ENCODE measurements at places on chromosomes 7 and 10. TPM values are rescaled to one million over a fixed set of nuclear protein-coding genes. Genes with fewer than 3 reads are reported as not detected.

TMEM196 gene
- not detected for total RNA-seq

GIMAP7 gene
- not detected for total RNA-seq

OR6B1 gene
- not detected for total RNA-seq

TRIM74 gene
- 0.07 TPM for total RNA-seq

FUOM gene
- 33.7 TPM for total RNA-seq

ZYX gene
- 126 TPM for total RNA-seq

BRAT1 gene
- 26.6 TPM for total RNA-seq

DEPP1 gene
- total RNA-seq = 0.60 TPM

IRF5 gene
- total RNA-seq = 0.81 TPM

GPR22 gene
- total RNA-seq = not detected

ACSM6 gene
- not detected for total RNA-seq

WIPF3 gene
- total RNA-seq = 0.41 TPM

PRPS1L1 gene
- not detected for total RNA-seq

CHN2 gene
- 0.10 TPM for total RNA-seq

OPN4 gene
- not detected for total RNA-seq

HOXA5 gene
- 3.8 TPM for total RNA-seq

CREB5 gene
- total RNA-seq = 3.7 TPM

CALD1 gene
- total RNA-seq = 176 TPM

PCLO gene
- total RNA-seq = 4.0 TPM

OR2A1 gene
- total RNA-seq = not detected

NRG3 gene
- total RNA-seq = not detected

CYP3A7 gene
- not detected for total RNA-seq

SFRP5 gene
- not detected for total RNA-seq

MEIG1 gene
- not detected for total RNA-seq

CDK14 gene
- total RNA-seq = 9.5 TPM

FAM180A gene
- total RNA-seq = 2.6 TPM

ADCYAP1R1 gene
- not detected for total RNA-seq

CADPS2 gene
- total RNA-seq = 0.28 TPM

AGAP5 gene
- total RNA-seq = 3.4 TPM

MBLAC1 gene
- total RNA-seq = 1.3 TPM

WDR86 gene
- not detected for total RNA-seq

HNRNPA2B1 gene
- 722 TPM for total RNA-seq

CPXM2 gene
- not detected for total RNA-seq

PLAU gene
- total RNA-seq = 1,498 TPM

GJD4 gene
- total RNA-seq = not detected

LRGUK gene
- total RNA-seq = 0.17 TPM

LDB3 gene
- total RNA-seq = not detected

All from foreskin keratinocyte (primary cell).